ENCODE measurements at places on chromosomes 16 and 17.
A peak's percentile ranks its signal among the peaks of the same experiment; 100 is the strongest.

GRCh38 chr16:19898924-19899604, 14.4 kb upstream of the GPRC5B start:
- DNase-seq = peak; percentile 1

- no peak for DNase-seq
Observed at GRCh38 chr16:31265329-31266245, 5.8 kb downstream of the ITGAM start.

DNA sequence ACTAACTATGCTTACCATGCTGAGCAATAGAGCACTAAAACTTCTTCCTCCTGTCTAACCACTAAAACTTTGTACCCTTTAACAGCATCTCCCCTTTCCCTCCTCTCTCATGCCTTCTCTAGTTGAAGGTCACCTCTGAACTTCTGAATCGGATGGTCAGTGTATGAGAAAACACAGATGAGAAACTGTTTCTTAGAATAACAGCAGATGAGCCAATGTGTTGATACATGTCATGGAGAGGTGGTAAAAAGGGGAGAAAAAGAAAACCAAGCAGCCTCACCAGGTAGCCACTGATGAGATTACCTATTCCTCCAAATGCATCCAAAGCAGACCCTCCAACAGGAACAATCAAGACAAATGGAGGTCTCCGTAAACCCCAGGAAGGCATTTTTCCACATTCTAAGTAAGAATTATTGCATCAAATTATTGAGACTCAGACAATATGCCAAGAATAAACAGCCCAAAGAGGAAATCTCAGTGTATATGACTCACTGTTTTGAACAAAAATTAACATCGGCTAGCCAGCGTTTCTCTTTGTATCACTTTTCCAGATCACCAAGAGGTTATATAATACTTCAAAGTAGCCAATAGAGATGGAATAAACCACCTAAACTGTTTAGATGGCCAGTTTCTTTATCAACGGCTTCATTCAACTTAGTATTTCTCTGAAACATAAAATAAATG, 793.3 kb upstream of the SOX9 start:
- DNase-seq = no peak

- DNase-seq = no peak
Observed at GRCh38 chr16:23570992-23571632, 13.6 kb downstream of the UBFD1 start.

DNA sequence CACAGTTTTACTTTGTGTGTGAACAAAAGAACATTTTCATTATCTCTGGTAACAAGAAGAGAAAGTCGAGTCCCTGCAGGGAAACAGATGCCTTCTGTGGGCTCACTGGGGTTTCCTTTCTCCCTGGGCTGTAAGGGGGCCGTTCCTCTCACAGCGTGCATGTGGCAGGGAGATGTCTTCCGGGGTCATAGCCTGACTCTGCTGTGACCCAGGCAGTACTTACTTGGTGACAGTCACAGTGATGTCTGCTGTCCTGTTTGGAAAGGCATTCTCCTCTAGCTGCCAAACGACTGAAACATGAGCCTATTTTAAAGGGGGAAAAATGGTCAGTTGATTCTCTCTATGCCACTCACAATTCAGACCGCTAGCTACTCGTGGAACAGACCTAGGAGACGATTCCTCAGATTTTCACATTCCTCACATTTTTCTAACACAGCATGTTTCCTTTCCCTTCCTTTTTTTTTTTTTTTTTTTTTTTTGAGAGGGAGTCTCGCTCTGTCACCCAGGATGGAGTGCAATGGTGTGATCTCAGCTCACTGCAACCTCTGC, 7.3 kb downstream of the HASPIN start:
- no peak for DNase-seq

DNA sequence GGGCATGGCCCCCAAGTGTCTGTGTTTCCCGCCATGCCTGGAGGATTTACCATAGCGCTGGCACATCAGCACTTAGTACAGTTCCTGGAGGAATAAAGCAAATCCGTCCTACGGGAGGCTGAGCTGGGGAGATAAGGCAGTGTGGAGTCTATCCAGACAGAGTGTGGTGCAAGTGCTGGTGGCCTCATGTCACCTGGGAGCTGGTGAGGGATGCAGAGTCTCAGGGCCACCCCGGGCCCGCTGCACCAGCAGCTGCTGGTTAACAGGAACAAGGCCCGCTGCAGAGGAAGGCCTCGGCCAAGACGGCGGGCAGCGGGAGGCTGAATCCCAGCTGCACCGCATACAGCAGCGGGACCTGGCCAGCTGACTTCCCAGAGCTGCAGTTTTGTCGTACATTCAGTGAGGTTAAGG, 57.3 kb upstream of the CDC42EP4 start:
- DNase-seq = no peak

DNA sequence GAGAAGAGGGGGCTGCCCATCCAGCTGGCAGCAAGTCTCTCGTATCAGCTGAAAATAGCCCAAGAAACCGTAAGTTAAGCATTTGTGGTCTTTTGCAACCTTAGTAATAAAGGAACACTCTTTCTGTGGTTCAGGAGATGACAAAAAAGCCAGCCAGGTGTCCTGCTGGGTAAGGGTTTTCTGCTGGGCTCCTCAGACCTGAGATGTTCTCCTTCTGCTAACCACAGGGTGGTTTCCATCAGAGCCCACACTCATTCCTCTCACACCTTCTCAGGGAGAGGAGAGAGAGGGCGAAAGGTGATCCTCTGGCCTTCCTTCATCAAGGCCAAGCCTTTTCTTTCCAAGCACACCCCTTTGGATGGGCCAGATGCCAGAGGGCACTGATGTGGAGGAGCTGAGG, 70.7 kb downstream of the TEX14 start:
- DNase-seq = no peak

- DNase-seq = no peak
Observed at GRCh38 chr16:9602189-9602588, 510.7 kb downstream of the HAPSTR1 start.

- DNase-seq = no peak
Observed at GRCh38 chr16:16149710-16150116, 73.6 kb downstream of the ABCC6 start.

- no peak for DNase-seq
Observed at GRCh38 chr17:65514082-65514481, 47.4 kb downstream of the AXIN2 start.

DNA sequence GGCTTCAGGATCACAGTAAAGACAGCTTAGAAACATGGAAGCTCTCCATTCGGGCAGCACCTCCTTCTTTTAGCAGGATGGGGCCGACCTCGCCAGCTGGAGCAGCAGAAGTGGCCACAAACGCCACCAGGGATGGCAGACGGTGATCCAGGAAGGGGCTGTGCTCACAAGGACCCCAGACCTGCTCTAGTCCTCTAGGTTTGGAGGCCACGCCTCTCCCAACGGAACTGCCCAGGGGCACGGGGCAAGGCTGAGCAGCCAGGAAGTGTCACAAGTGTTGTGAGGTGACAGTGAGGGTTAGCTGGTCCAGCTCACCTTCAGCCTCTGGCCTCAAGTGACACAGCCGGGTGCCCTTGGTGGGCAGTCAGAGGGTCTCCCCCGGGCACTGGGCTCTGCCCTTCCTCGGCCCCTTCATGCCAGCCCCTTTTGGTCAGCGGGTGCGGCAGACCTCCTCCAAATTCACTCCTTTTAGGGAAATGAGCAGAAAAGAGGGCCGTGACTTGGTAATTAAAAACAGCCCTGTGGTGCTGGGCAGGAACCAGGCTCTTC, 20.4 kb downstream of the CEP295NL start:
- DNase-seq = no peak

DNA sequence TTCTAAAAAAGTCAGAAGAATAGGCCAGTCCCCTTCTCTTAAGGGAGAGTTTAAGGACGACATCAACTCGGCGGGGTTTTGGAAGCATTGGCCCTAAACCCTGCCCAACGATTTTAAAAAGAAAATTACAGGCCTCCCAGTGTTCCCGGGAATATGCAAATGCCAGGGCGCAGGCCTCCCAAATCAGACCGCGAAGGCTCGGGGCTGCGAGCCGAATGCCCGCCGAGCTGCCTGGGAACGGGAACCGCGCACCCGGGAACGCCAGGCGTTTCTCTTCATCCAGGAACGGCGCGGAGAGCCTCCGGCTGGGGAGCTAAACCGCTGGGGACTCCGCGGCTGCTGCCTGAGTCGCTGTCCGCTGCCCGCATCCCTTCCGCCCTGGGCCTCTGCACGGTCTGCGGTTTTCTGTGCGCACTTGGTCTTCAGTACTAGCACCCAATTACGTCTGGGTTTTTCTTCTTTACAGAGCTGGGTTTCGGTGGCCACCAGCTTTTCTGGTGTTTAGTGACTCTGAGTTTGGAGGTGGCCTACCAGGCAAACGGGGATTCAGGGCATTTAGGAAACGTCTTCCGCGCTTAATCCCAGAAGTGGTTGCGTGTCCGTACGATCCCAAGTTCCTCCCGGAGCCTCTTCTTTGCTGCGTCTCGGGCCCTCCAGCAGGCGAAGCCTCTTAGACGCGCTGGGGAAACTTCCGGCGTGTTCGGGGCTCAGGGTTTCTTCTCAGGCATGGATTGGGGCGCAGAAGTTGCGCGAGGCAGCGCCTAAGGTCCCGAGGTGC, 5.7 kb downstream of the IRX5 start:
- DNase-seq = no peak

- no peak for DNase-seq
Observed at GRCh38 chr16:4726616-4727015, 7.5 kb downstream of the ANKS3 start.

DNA sequence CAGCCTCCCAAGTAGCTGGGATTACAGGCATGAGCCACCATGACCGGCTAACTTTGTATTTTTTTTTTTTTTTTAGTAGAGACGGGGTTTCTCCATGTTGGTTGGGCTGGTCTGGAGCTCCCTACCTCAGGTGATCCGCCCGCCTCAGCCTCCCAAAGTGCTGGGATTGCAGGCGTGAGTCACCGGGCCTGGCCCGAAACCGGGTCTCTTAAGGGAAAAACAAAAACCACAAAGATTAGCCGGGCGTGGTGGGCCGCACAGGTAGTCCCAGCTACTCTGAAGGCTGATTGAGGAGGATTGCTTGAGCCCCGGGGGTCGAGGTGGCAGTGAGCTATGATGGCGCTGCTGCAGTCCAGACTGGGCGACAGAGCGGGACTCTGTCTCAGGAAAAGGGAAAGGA, 19.9 kb upstream of the RBL2 start:
- no peak for DNase-seq

- peak; percentile 7 for DNase-seq
Observed at GRCh38 chr17:80394629-80395216, 20.2 kb upstream of the ENDOV start.

- no peak for DNase-seq
Observed at GRCh38 chr17:8439681-8440080, 4.0 kb downstream of the NDEL1 start.

DNA sequence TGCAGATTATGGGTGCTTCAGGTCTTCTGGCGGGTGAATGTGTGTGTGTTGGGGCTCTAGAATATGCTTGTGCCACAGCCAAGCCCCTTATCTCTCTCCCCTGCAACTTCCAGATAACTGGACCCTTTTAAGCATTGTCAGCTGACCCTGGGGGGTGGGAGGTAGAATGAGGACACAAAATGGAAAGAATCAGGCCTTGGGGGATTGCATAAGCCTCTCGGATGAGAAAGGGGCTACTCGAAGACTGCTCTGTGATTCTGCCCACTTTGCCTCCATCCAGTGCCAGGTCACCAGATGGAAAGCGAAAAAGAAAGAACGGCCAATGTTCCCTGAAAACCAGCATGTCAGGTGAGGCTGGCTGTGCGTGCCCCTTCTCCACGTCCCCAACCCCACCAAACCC, 13.8 kb downstream of the THRA start:
- DNase-seq = no peak

- DNase-seq = no peak
Observed at GRCh38 chr17:30558686-30559545, 81.7 kb downstream of the GOSR1 start.

- DNase-seq = no peak
Observed at GRCh38 chr17:8873801-8874715, 6.6 kb upstream of the PIK3R6 start.

DNA sequence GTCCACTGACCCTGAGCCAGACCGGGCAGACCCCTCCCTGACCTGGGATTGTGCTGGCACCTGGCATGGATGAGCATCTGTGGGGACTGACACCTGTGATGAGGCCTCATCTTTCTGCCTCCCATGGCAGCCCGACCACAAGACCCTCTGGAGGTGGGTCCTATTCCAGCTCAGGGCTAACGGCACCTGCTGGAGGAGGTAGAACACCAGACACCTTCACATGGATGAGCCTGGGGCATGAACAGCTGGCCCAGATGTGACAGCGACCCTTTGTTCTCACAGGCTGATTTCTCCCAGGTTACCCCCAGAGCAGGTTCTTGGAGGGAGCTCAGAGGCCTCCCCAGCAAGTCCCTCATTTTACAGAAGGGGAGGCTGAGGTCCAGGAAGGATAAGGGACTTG, 46.4 kb upstream of the PIK3R6 start:
- DNase-seq = no peak

GRCh38 chr17:7146115-7146514, 31.5 kb upstream of the ASGR2 start:
- DNase-seq = no peak

DNA sequence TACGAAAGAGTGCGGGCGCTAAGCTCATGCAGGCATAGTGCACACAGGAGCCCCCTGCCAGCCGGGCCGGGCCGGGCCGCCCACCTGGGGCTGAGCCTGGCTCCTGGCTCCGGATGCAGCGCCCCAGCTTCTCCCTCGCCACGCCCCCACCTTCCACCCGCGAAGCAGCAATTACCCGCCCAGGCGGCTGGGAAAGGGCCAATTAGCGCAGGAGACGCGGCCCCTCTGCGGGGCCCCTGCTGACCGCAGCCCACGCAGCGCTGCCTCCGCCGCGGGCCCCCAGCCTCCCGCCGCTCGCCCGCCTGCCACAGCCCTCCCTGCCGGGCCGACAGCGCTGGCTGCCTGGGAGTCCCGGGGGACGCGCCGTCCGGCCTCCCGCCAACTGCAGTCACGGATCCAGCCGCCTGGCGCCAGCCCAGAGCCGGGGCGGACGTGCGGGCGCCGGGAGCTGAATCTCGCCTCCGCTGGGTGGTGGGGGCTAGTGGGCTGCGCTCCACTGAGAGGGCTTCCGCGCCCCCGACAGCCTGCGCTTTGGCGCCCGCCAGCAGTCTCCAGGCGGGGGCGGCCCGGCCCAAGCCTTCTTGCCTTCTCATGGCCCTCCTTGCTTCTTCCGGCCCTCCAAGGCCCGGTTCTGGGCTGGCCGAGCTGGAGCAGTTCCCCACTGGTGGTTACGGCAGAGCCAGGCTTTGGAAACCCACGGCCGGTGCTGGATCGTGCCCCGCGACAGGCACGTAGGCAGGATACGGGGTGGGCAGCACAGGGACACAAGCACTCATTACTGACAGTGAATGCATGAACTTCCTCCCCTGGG, 14.9 kb upstream of the CBFB start:
- DNase-seq = peak; percentile 4
